ENCODE measurements at places on chromosomes 3 and 15.

- DNase-seq = no peak
These were observed 33.2 kb downstream of the SIDT1 start for GRCh38 chr3:113565555-113565954.

DNA sequence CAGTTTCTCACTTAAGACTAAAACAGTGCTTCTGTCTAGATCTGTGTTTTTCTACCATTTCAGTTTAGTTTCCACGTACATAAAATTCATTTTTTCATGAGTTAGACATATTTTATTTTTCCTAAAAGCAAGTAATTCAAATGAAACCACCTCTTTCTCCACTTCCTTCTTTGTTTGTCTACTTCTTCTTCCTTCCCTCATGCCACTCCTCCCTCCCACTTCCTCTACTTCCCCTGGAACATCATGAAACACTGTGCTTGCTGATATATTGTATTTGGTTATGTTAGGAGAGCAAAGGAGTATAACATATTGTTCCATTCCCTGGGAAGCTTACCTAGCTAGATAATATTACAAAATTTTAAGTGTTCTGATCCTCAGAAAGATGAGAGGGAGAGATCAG is 36.7 kb upstream of the GOLGA8B start:
- DNase-seq = no peak

- no peak for DNase-seq
These were observed 372.0 kb downstream of the GABRG3 start for GRCh38 chr15:27342991-27343390.

- no peak for DNase-seq
These were observed 8.0 kb downstream of the TMIE start for GRCh38 chr3:46709157-46709654.

- no peak for DNase-seq
These were observed 32.4 kb upstream of the SLC6A6 start for GRCh38 chr3:14369675-14370669.

GRCh38 chr15:73325191-73325861 is 43.4 kb downstream of the HCN4 start:
- DNase-seq = no peak

GRCh38 chr3:98612996-98613517 is 19.6 kb upstream of the CPOX start:
- DNase-seq = no peak

DNA sequence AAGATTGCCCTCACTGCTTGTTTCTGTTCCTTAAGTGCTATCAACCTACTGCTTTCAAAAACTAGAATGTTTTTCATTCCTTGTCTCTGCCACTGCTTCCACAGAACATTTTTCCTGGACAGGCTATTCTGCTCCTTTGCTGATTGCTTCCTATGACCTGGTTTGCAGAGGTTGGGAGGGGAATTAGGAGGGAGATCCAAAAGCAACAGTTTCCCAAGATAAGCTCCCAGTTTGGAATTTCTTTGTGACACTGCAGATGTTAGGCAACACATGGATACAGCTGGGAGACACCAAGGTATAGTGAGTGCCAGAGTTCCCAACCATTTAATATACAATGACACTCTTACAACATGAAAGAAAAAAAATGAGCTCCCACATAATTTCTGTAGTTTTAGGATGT is 1036.5 kb downstream of the ROBO2 start:
- DNase-seq = no peak

DNA sequence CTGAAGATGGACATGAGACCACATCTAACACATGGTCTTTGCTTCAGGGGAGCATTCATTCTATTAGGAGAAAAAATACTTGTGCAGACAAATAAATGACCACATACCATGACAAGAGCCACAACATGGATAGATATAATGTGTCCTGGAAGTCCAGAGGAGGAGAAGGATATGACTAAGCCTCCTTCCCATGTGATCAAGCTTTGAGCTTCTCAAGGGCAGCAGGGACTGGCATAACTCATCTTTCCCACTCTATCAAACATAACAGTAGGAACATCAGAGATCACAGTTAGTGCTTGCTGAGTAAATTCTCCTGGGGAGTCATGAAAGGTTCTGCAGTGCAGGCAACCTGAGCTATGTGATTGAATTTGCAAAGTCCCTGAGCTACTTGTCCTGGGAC is 86.0 kb upstream of the LPP start:
- no peak for DNase-seq

- no peak for DNase-seq
These were observed 137.5 kb downstream of the CNTN4 start for GRCh38 chr3:2236203-2236602.

DNA sequence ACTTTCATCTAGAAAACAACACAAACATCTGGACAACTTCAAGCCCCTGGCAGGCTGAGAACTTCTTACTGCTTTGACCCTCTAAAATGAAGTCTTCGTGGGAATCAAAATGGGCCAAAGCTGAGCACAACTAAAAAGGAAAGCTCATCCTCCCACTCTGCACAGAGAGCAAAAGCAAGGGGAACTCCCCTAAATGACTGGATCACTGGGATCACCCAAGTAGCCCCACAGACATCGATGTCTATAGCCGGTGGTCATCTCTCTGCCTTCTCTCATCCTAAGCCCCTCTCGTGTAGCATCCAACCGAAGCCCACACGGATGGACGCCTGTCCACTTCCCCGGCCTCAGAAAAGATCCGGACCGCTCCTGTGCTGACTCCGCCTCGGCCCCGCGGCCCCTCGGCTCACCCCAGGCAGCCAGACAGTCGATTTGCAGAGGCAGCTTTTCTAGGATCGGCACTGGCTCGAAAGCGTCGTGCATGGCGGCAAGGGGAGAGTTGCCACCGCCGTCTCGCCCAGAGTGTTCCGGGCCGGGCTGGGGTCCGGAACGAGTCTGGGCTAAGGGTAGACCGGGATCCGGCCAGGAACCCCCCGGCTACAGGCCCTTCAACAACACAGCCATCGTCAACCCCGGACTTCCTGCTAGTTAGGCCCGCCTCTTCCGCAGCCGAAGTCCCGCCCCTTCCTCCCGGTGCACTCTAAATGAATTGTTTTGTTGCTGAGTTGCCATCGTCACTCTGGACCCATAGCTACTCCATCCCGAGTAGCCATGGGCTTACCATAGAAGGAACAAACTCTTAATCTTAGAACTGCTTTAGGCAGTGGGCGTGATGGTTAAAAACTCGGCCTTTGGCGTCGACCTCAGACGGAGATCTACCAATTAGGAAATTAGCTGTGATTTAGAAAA is at the start of gene VPS39:
VPS39 (minus strand) TSS at position 631 of the 906 bp plus-strand sequence; CDS start at position 480, 151 bp downstream.
- DNase-seq = peak; percentile 74

GRCh38 chr3:29277249-29277648 is 3.6 kb upstream of the RBMS3 start:
- DNase-seq = no peak

DNA sequence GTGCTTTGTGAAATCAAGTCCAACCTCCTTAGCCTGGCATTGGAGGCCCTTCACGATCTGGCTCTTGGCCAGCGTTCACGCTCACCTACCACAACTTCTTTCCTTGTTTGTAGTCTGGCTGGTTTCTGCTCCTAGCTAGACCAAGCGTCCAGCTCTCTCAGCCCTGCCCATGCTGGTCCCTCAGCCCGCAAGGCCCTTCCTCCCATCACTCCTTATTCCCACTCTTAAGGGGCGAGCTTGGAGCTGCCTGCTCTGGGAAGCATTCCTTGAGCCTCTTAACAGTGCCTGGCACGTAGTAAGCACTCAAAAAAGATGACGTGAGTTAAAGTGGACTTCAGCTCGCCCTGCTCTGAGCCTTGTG is 8.7 kb downstream of the SLC6A6 start:
- no peak for DNase-seq

- DNase-seq = no peak
These were observed 99.6 kb downstream of the TMCC1 start for GRCh38 chr3:129793942-129794310.
